Stimulated activated CD4-positive, alpha-beta T cell treated with anti-CD3 and anti-CD28 coated beads, Interleukin-12 subunit alpha, Interleukin-12 subunit beta, amount 100 ng/mL, for 4 hours (primary cell): ENCODE measurements at places on chromosomes 2 and 18.

DNA sequence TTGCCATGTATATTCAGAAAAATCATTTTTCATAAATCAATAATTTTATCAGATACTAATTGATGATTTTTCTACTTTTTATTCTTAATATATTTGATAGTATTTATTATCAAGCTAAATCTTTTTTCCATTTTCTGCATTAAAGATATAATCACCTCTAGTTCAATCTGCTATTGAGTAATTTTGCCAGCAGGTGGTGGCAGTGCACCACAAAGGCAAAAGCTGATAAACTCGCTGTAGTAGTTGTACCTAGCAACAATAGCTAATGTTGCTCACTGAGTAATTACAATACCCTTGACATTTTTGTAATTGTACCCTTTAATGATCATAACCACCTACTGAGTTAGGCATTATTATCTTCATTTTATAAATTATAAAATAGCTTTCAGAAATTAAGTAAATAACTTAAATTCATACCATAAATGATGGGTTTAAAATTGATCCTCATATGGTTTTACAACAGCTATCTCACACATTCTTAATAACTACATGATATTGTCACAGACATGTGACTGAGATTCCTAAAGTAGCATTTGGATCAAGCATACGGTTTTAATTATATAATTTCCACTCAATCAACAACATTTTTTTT lies 52.0 kb upstream of the CALCRL start:
- peak; percentile 23 for DNase-seq

- peak; percentile 17 for DNase-seq
Measured at GRCh38 chr2:68832233-68832869, 38.8 kb downstream of the BMP10 start.

GRCh38 chr2:111226876-111227700 lies 106.4 kb downstream of the BCL2L11 start:
- no peak for DNase-seq

DNA sequence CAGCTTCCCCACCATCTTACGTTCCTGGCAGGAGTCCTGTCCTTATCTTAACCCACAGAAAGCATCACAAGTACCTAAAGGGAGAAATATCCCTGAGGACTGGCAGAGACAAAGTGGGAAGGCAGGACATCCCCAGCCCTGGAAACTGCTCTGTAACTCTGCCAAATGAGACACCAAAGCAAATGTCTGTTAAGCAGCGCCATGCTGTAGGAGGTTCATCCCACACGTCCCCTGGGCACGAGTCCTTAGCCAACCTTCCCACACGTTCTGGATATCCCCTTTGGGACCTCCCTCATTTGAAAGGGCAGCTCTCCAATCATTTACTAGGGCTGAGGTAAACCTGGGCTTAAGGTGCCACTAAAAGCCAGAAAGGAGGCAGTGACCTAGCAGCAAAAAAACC lies 207.2 kb downstream of the ATAD2B start:
- no peak for DNase-seq

GRCh38 chr2:185128346-185128745 lies 530.0 kb downstream of the ZNF804A start:
- no peak for DNase-seq

DNA sequence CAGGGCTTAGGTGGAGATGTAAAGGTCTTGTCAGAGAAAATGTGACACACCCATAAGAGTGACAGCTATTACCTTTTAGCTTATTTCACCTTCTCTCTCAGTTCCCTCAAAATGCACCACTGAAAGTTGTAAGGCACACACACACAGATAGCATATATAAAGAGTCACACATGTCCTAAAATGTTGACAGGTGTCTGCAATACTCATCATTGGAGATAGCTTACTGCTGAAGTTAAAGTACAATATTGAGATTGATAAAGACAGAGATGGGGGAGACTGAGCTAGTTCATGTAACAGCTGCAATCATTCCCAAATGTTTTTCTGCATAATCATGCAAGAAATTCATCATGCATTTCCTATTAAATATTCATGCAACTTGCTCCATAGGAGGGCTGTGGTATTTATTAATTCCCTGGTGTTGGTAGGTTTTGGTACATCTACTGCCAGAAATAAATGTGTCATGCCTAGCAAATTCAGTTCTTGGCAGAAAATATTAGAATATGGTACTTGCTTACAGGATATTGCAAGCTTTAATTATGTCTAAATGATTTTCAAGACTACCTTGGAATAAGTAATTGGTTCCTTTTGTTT lies 118.8 kb upstream of the RBMS1 start:
- DNase-seq = no peak

DNA sequence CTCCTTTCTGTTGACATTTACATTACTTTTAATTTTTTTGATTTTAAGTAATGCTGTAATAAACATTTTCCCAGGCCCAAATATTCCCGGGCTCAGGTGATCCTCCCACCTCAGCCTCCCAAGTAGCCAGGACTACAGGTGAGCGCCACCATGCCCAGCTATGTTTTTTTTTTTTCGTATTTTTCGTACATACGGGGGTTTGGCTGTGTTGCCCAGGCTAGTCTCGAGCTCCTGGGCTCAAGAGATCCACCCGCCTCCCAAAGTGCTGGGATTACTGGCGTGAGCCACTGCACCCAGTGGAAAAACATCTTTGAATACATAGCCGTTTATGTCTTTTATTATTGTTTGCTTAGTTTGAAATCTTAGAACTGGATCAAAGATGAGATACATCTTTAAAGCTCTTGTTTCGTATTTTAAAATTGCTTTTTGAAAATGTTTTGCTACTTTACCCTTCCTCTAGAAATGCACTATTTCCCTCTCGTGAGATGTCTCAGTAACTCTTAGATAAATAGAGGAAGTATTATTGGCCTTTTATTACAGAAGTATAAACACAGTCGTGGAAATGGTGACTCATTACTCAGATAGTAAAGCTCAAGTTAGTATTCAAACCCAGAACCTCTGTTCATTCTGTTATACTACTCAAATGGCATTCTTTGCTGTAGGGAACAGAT lies 2.4 kb downstream of the SMCHD1 start:
- no peak for DNase-seq

- DNase-seq = no peak
Measured at GRCh38 chr2:62293490-62294271, 97.8 kb downstream of the B3GNT2 start.

DNA sequence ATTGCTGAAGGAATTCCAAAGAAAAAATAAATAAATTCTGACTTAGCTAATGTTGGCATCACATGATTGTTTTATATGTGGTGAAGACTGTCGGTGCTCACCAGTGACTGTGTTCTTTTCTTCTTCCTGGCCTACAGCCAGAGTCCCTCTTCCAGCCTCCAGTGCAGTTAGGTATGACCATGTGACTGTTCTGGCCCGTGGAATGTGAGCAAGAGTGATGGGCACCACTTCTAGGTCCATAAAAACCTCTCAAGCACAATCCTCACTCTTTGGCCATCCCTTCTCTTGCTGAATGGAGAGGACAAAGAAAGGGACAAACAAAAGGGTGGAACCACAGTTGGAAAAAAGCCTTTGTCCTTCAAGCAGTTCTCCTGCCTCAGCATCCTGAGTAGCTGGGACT lies 39.0 kb upstream of the BMPR2 start:
- DNase-seq = no peak

GRCh38 chr2:112148477-112148876 lies 10.3 kb downstream of the FBLN7 start:
- no peak for DNase-seq

GRCh38 chr2:201950606-201951005 lies 83.0 kb upstream of the FZD7 start:
- DNase-seq = no peak

DNA sequence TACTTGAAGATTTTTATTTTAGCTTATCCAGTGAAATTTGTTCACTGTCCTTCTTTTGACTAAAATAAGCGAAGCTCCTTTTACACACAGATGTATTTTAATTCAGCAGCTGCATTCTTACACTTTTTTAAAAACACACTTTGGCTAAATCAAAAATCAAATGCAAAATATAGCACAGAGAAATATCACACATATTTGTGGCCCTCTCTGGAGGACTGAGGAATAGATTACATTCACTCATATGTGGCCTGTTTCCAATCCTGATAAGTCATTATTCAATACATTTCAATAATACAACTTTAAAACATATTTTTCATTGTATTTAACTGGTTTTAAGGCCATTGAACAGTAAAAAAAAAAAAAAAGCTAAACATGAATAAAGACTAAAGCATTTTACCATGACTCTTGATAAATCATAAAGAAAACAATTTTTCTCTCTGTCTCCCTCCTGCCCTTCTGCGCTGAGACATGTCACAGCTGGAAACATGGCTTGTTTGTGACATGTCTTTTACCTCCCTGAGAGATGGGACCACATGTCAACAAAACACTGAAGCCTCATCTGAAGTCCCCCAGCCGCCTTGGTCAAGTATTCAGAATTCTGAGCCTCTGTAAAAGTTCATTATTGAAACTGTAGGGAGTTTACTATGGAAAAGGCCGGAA lies 221.0 kb downstream of the ZNF407 start:
- no peak for DNase-seq

- no peak for DNase-seq
Measured at GRCh38 chr18:75176849-75177248, 32.1 kb downstream of the PTGR3 start.

DNA sequence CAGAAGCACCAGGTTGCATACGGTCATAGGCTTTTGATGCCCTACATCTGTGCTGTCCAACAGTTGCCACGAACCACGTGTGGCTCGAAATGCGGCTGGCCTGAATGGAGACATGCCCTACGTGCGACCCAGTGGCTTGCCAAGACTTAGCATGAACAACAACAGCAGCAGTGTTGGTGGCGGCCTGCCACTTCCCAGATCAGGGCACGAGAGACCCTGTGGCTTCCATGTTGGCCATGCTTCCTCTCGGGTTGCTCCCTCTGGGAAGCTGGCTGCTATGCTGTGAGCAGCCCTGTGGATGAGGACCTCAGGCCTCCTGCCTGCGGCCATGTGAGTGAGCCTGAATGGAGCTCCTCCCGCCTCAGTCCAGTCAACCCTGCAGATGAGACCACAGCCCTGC lies 212.3 kb downstream of the HDAC4 start:
- no peak for DNase-seq

DNA sequence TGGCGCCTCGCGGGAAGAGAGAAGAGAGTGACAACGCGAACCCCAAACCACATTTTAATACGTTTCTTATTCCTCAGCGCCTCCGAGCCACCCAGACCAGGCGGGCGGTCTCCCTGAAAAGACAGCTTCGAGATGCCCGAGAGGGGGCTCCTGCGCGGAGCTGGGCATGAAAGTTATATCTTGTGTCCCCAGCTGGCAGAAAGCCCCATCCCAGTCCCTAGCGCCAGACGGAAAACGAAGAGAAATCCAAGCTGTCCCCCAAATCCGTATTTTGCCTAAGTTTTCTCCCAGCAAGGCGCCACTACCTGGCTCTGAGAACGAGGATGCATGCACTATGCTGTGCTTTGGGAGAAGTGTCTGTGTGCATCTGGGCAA lies 797 bp downstream of the NXPH2 start:
- no peak for DNase-seq

DNA sequence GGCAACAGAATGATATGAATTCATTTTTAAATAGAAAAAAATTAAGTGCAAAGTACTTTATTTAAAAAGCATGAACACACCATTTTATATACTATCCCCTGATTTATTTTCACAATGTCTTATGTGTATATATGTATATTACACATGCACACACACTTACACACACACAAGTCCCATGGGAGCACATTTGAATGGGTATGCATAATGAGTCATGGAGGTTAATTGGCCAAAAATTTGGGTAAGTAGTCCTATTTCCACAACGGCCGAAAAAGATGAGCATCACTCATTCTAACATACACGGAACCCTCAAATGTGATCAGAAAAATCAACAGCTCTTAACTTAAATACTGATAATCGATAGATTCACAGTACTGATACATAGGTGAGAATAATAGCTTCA lies 97.4 kb upstream of the NABP1 start:
- no peak for DNase-seq

DNA sequence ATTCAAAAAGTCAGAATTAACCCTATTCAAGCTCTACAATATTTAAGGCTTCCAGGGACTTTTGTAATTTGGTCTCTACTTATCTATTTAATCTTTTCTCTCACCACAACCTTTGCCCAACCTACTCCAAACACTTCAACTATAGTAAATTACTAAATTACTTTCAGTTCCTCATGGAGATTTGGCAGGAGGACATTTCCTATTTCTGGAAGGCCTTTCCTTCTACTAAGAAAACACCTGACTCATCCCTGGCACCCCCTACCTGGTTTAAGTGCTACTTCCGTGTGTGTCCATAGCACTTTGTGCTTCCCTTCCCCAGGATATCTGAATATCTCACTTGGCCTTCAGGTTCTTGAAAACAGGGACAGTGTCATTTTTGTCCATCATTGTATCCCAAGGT lies 96.3 kb downstream of the UPP2 start:
- DNase-seq = no peak

DNA sequence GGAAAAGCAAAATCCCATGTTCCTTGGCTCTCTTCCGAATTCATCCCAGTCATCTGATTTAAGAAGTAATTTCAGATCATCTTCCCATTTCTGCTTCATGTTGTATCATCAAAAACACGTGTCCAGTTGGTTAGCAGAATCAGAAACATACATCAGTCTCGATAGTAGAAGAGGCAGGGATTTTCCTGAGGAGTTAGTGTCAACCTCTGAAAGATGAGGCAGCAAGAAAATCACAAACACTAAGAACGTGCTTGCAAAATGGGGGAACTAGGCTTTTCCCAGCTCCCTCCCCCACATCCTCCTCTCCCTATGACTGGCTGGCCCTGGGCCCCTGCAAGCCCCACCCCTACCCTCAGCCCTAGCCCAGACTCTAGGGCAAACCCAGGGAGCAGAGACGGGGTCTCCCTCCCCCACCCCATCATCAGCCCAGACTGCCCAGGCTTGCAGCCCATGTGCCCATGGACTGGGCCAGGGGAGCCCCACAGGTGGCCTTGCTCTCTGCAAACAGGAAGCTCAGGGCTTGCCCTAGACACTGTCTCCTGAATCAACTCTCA lies 161.0 kb upstream of the ID2 start:
- no peak for DNase-seq

- DNase-seq = no peak
Measured at GRCh38 chr2:121387591-121388325, 102.8 kb upstream of the TFCP2L1 start.

DNA sequence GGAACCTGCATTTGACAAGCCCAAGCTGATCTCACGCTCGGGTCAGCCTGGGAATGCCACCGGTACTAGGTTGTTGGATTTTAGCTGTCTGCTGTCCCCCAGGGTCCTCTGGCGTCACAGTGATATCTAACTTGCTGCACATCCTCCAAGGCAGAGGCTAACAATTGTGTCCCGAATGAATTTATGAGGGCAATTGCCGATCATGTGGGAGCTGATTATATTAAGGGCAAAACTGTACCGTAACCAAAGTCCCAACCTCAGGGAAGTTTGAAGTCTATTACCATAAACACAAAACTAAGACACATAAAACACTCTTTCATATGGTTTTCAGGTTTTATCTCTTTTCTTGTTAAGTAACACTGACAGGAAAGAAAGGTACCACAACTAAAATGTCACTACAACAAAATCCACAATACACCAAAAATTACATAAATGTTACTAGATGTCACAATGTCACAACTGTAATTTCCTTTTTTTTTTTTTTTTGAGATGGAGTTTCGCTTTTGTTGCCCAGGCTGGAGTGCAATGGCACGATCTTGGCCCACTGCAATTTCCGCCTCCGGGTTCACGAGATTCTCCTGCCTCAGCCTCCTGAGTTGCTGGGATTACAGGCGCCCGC lies 6.7 kb downstream of the UXS1 start:
- DNase-seq = no peak
